Omental fat pad (tissue), 4 donors: ENCODE measurements at places on chromosomes 5 and 9. TPM values are rescaled to one million over a fixed set of nuclear protein-coding genes. Genes with fewer than 3 reads are reported as not detected.

The PCDHA11 gene
- total RNA-seq: 0.16 TPM

The PCDHA1 gene
- total RNA-seq: not detected

The TEK gene
- total RNA-seq: 12.8 TPM

The FAM163B gene
- total RNA-seq: not detected
